ENCODE measurements at places on chromosomes 4 and X.
A peak's percentile ranks its signal among the peaks of the same experiment; 100 is the strongest.

GRCh38 chr4:151034829-151035228 is 19.7 kb upstream of the LRBA start:
- no peak for DNase-seq

DNA sequence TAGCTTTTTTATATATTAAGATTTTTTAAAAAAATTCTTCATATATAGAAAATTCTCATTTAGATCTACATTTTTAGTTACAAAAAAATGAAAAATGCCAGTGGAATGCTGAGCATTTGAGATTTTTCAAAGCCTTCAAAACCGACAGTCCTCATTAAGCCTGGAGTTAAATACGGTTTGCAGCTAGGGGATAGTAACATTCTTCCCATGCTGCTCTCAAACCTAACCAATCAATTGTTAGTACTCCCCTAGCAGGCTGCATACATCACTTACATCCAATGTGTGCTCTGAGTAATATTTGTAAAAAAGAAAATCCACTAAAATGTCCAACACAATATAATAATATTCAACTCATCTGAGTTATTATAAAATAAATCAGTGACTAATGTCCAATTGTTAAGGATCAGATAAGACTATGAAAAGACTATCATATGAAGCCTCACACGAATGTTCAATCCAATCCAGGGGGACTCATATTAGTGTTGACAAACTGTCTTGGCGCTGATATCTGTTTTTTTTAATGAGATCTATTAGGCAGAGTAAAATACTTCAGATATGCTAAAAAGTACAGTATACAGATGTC is 227.6 kb upstream of the MAB21L2 start:
- no peak for DNase-seq

DNA sequence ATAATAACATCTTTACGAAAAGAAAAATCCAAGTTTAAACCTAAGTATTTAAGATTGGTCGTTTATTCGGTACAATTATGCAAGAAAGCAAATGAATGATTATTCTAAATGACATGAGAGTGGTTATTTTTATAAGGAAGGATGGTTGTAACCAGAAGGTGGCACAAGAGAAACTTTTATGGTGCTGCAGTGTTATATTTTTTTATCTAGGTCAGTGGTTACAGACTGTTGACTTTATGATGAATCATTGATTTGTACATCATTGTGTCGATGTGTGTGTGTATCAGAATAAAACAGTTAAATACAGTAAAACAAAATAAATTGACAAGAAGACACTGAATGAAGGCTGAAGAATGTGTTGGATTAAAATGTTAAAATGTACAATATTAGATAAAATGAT is 9.8 kb downstream of the DCAF8L2 start:
- DNase-seq: no peak

- no peak for DNase-seq
Measured at GRCh38 chr4:184351560-184352451, 122.5 kb downstream of the IRF2 start.

GRCh38 chr4:87109121-87109520 is 111.3 kb downstream of the KLHL8 start:
- no peak for DNase-seq

- no peak for DNase-seq
Measured at GRCh38 chr4:2643555-2643954, 107.1 kb downstream of the FAM193A start.

- peak; percentile 18 for DNase-seq
Measured at GRCh38 chrX:132957211-132958090, 978 bp downstream of the HS6ST2 start.

DNA sequence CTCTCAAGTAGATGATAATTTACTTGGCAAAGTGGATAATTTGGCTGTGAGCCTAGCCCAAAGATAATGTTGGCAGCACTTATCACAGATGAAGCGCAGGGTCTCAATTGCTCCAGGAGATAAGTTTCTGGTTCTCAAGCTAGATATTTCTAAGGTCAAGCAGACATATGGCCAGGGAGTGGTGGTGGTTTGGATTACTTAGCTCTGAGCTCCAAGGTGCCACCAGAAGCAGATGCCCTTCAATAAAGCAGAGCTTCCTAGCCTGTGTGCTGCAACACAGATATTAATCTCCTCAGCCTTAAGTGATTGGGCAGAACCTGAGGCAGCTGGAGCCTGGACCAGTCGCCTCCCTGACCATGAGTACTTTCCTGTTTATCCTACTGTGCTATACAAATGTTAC is 79.2 kb upstream of the NALF2 start:
- no peak for DNase-seq

- no peak for DNase-seq
Measured at GRCh38 chrX:70042399-70043371, 7.1 kb downstream of the AWAT2 start.
